D341Med (cell line): ENCODE measurements at places on chromosomes 13 and 19.

DNA sequence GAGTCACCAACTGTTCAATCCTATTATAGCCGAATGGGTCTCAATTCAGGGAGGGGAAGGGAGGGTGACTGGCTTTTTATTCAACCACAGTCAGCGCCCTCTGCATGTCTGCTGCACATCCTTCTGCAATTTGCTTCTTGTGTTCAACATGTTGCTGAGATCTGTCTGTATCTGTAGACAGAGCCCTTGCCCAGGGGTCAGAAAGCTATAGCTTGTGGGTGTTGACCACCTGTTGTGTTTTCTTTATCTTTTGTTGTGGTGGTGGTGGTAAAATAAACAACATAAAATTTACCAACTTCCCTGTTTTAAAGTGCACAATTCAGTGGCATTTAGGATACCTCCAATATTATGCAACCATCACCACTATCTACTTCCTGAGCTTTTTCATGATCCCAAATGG is 12.2 kb downstream of the PPP1R12C start:
- no peak for DNase-seq

DNA sequence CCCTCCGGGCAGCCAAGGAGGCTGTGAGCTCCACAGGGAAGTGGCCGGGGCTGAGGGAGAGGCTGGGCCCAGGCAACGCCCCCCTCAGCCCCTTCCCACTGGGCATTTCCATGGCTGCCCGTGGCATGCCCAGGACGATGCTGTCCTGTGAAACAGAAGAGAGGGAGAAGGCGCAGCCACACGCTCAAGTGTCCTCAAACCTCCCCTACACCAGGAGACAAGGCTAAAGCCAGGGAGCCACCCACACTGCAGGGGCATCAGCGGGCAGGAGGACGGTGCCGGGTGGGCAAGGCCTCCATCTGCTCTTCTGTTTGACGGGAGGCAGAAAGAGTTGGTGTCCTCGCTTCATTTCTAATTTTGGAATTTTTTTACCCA is 14.2 kb upstream of the PROZ start:
- DNase-seq, result no peak

- no peak for DNase-seq
These were observed 150.2 kb downstream of the UQCRFS1 start for GRCh38 chr19:29062475-29063435.

GRCh38 chr19:49528211-49528771 is 488 bp downstream of the RCN3 start:
- peak; percentile 12 for DNase-seq

DNA sequence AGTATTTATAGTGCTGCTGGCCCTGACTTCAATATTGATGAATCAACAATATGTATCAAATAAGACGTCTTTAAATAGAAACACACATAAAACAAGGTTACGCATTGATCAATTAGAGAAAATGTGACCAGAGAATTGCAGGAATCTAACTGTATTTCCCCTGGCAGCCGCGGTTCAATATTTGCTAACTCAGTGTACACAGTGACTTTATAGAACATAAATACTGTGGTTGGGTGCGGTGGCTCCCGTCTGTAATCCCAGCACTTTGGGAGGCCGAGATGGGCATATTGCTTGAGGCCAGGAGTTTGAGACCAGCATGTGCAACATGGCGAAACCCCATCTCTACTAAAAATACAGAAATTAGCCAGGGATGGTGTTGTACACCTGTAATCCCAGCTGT is 22.8 kb upstream of the UPF3A start:
- no peak for DNase-seq

DNA sequence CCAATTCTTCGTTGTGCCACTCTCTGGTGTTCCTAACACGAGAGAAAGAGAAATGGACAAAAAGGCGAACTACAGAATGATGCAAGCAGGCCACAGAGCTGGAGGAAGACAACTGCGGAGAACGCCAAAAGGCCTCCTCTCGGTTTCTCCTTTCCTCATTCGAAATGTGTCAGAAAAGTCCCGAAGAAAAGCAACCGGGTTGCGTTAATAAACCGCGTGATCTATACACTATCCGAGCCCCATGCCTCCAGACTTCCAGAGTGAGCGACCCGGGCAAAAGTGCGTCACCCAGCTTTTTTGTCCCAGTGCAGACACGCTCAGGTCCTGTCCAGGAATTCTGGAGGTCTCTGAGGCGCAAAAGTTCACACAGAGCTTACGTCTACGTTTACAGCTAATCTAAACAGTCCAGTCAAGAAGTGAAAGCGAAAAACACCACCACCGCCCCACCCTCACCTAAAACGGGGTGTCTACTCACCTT is 413 bp downstream of the N4BP2L2 start:
- DNase-seq, result peak; percentile 51

DNA sequence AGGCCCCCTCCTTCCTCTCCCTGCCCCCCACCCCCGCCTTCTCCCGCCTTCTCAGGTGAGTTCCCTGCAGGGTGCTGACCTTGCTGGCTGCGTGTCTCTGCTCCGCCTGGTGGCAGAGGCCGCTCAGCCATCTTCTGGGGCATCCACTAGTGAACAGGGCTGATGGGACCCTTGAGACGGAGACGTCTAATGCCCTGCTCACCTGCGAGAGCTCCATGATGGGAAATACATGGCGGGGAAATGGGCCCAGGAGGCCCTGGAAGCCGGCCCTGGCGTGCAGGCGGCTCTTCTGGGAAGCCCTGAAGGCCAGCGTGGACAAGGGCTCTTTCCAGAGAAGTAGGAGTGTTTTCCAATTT is 15.2 kb upstream of the F7 start:
- DNase-seq, result no peak

GRCh38 chr19:51120160-51120559 is 4.5 kb upstream of the SIGLEC9 start:
- no peak for DNase-seq

GRCh38 chr13:44298314-44298713 is 75.3 kb upstream of the SERP2 start:
- no peak for DNase-seq

- no peak for DNase-seq
These were observed 763.1 kb upstream of the SLITRK1 start for GRCh38 chr13:84645196-84646012.

DNA sequence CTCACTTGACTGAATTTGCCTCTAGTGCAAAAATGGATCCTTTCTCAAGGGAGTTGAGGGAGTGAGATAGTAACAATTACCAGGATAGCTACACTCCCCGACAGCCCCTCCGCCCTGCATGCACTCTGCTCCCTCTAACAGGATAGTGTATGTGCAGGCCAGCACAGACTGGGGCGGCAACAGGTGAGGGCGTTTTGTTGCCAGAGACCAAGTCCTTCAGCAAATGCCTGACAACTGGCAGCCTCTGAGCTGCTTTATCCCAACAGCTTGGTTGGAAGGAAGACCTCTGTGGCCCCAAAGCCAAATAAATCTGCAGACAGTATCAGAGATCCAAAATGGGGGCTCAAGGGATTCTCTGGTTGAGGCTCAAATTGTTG is 86.6 kb downstream of the SLC7A1 start:
- no peak for DNase-seq

- DNase-seq, result peak; percentile 94
These were observed 1.1 kb upstream of the KCTD15 start for GRCh38 chr19:33795370-33796163.

DNA sequence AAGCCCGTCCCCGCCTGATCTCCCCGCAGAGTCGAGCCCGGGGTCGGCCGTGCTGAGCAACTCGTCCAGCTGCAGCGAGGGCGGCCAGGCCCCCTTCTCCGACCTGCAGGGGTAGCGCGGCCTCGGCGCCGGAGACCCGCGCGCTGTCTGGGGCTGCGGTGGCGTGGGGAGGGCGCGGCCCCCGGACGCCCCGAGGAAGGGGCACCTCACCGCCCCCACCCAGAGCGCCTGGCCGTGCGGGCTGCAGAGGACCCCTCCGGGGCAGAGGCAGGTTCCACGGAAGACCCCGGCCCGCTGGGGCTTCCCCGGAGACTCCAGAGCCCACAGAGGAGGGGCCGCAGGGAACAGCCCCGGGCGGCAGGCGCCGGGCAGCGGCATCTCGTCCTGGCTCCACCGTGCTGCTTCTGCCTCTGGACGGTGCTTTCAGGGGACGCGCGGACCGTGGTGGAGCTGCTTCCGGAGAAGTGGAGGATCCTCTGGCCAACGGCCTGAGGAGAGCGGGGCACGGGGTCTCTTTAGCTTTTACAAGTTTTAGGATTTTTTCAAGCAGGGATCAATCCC is 8.8 kb upstream of the F7 start:
- DNase-seq, result no peak

DNA sequence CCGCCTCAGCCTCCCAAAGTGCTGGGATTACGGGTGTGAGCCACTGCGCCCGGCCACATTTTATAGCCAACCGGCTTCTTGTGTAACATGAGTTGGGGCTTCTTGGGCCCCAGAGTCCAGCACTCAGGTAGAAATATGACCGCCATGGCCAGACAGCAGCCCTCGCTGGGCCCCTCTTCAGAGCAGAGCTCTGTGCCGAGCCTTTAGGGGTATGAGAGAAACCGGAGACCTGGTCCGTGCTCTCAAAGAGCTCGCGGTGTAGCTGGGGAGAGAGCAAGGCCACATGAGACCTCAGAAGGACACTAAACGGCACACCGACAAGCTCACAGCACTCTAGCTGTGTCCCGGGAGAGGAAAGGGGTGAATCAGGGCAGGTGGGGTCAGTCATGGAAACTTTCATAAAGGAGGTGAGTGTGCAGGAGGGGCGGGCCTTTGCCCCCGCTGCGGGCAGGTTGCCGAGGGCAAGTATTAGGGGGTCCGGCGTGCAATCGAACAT is 15.8 kb downstream of the ACTN4 start:
- no peak for DNase-seq

- DNase-seq, result no peak
These were observed 13.6 kb downstream of the CCNA1 start for GRCh38 chr13:36445891-36446351.

- no peak for DNase-seq
These were observed 30.2 kb upstream of the CCNE1 start for GRCh38 chr19:29781386-29782259.

GRCh38 chr13:92805766-92806165 is 420.8 kb upstream of the GPC6 start:
- DNase-seq, result no peak

DNA sequence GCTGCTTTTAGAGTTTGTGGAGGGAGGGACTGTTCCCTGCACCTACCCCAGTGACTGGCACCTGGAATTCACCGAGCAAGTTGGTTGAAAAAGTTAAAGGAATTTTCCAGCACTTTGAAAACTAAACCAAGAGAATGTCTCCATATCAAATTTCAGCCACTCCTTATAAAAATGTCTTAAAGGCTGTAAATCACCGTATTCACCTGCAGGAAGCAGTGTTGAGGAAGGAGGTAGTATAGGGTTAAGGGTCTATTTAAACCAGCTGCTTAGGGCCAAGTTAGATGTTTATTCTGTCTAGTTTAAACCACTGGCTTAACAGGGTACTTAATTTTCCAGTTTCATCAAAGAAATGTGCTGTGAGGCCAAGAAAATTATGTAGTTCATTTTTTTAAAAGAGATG is 3.8 kb upstream of the RAB20 start:
- DNase-seq, result no peak

- no peak for DNase-seq
These were observed 121.6 kb upstream of the SPATA13 start for GRCh38 chr13:24038841-24039330.

DNA sequence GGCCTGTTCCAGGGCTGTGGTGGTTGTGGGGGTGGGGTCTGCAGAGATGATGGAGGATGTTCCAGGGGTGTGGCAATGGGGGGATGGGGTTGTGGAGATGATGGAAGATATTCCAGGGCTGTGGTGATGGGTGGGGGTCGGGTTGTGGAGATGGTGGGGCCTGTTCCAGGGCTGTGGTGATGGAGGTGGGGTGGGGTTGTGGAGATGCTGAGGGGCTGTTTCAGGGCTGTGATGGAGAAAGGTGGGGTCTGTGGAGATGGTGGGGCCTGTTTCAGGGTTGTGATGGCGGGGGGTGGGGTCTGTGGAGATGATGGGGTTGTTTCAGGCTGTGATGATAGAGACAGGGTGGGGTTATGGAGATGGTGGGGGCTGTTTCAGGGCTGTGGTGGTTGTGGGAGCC is 62.0 kb downstream of the TEX29 start:
- no peak for DNase-seq

DNA sequence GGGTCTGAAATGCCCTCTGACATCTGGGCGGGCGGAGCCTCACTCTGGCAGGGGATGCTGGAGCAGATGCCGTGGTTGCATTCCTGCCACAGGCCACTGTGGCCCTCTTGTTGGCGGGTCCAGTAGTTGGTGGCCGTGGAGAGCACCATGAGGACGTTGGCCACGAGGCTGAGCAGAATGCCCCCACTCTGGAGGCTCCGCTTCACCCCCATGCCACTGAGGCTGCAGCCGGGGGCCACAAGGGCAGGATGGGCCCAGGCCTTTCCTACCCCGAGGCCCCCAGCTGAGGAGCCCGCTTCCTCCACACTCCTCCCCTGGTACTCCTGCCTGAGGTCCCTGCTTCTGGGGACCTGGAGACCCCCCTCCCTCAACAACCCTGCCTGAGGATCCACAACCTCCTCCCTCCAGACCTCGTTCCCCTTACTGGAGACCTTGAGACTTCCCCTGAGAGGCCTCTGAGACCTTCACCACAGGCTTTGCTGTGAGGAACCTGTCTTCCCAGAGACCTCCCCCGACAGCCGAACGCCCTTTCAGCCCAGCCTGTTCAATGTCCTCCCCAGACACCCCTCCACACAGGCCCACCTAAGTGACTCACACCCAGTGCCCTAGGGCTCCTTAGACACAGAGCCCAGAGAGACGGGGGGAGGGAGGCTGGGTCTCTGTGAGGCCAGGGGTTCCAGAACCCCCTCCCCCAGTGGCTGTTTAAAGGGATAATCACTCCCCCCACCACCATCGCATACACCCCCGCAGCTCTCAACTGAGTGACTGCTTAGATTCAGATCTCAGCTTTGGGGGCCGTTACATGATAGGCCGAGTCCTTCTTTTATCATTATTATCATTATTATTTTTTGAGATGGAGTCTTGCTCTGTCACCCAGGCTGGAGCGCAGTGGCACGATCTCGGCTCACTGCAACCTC is at the start of gene CLDND2:
CLDND2 (minus strand) TSS at position 638 of the 917 bp plus-strand sequence; CDS start at position 212, 426 bp downstream.
- no peak for DNase-seq

- no peak for DNase-seq
These were observed 5.3 kb upstream of the CSNK1G2 start for GRCh38 chr19:1935484-1936208.
